ENCODE measurements at places on chromosomes 7 and 10.
A peak's percentile ranks its signal among the peaks of the same experiment; 100 is the strongest.

- no peak for DNase-seq
Measured at GRCh38 chr7:92698237-92698841, 108.1 kb upstream of the FAM133B start.

- DNase-seq: no peak
Measured at GRCh38 chr7:356691-357462, 66.9 kb downstream of the FOXL3 start.

DNA sequence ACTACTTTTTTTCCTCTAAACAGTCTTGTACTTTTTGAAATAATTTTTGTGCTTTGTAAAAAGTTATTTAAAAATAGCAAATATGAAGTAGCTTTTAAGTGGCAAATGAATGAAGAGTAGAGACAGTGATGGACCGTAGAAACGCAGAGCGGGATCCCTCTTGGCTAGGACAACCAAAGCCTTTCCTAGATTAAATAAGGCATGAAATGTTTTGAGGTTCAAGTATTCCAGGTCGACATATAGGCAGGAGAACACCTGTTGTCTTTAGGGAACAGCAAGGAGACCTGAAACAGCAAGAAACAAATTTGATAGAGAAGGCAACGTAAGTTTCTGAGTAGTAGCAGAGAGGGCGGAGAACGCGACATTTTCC lies 662 bp upstream of the PPRC1 start:
- no peak for DNase-seq

- DNase-seq: no peak
Measured at GRCh38 chr10:109454691-109455090, 468.6 kb downstream of the XPNPEP1 start.

GRCh38 chr7:147556317-147556716 lies 1034.2 kb upstream of the C7orf33 start:
- no peak for DNase-seq

- DNase-seq: no peak
Measured at GRCh38 chr7:24059775-24060174, 224.2 kb upstream of the NPY start.

DNA sequence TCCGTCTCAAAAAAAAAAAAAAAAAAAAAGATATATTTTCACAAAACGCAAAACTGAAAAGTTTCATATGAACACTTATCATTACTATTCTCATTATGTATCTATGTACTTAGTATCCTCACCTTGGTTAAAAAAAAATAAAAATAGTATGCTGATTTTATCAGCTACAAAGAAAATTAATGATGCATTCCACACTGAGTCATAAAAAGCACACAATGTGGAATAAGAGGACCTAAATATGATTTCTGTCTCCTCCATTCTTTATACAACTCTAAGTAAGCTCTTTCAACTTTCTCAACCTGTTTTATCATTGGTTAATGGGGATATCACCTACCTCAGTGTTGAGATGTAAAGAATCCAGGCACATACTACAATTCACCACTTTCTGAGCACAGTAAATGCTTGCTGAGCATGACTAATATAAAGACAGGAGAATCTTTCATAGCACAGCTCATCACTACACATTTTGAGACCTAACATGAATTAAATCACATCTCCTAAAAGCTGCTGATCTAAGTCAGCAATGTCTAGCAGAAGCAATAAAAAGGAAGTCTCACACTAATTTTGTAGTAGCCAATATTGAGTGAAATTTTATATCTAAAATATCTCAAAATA lies 2.7 kb downstream of the SNX13 start:
- no peak for DNase-seq

- no peak for DNase-seq
Measured at GRCh38 chr10:77702166-77702565, 64.6 kb upstream of the KCNMA1 start.

GRCh38 chr7:139075031-139075652 lies 34.4 kb downstream of the ZC3HAV1 start:
- DNase-seq: peak; percentile 51

- no peak for DNase-seq
Measured at GRCh38 chr7:7869036-7869435, 99.6 kb upstream of the GLCCI1 start.

DNA sequence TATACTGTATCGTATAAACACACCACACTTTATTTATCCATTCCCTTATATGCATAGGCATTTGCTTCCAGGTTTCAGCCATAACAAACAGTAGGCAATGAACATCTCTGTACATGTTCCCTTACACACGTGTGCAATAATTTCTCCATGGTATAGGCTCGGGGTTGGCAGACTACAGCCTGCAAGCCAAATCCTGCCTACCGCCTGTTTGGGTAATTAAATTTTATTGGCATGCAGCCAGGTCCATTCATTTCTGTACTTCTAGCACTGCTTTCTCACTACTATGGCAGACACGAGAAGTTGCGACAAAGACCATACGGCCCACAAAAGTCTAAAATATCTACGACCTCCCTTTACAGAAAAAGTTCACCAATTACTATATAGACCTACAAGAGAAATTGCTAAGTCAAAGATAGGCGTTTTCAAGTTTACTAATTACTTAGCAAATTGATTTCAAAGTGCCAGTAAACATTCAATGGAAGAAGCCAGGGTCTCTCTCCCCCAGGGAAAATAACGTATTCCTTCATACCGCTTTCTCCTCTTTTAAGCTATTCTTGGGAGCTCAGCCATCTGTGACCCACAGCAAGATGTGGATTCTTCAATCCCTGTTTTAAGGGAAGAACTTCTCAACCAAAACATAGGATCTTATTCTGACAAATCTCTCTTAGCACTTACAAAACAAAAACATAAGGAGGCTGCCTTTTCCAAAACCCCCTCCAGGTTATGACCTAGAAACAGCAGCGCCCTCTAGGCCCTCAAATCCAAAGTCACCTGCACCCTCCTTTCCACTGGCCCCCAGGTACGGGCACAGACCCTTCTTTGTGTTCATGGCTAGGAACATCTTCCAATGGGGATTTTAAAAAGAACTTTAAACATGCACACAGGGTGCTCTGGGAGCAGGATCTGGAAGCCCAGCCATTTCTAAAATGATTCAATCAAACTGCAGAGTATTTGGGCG lies 100.5 kb downstream of the FGFR2 start:
- DNase-seq: no peak

DNA sequence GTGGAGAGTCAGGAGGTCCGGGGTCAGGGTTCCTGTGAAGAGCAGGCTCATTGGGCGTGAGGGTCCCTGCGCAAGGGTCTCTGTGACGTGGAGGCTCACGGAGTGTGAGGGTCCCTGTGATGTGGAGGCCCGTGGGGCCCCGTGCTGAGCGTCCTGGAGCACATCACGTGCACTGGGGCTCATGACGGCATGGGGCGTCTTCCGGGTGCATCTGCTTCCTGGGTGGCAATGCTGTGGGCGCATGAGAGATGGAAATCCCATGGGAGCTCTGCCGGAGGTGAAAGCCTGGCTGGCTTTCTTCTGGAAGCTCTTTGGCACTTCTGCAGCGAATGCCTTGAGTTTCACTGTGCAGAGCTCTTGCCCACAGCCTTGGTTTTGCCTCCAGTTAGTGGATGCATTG lies 71.4 kb downstream of the WDR37 start:
- no peak for DNase-seq

DNA sequence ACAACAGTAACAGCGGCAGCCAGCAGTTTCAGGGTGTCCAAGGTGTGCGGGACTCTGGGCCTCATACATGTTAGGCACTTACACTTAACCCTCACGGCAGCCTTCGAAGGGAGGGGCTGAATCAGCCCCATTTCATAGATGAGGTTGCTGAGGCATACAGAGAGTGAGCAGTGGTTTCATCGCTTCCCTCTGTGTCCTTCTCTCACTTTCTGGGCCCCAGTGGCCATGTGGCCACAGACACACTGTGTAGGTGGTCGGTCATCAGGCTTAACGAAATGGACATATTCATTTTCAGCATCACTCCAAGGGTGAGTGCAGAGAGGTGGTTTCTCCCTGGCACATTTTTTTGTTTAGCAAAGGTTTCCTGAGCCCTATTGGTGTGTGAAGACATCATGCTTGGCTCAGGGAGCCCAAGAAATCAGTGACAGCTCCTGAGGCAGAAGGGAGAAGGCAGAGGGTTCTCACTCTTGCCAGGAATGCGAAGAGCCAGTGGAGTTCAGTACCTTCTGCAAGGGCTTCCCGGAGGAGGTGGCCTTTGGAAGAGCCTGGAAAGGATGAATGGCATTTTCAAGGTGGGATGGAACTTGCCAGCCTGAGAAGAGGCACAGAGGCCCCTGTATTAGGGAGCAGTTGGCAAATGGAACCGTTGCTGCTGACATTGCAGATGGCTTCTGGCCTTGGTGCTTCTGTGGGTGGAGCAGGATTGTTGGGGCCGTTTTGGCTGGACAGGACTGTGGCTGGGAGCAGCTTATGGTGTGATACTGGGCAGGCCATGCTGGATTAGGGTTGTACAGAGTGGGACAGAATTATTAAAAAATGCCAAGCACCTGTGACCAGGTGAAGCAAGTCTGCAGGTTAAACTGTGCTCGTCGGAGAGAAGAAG lies 61.7 kb upstream of the PPIF start:
- no peak for DNase-seq
